Activated CD8-positive, alpha-beta memory T cell treated with anti-CD3 and anti-CD28 coated beads for 1 hour (primary cell): ENCODE measurements at places on chromosomes 13 and 19.

GRCh38 chr19:35958660-35959039, 22.5 kb downstream of the LRFN3 start:
- no peak for DNase-seq

DNA sequence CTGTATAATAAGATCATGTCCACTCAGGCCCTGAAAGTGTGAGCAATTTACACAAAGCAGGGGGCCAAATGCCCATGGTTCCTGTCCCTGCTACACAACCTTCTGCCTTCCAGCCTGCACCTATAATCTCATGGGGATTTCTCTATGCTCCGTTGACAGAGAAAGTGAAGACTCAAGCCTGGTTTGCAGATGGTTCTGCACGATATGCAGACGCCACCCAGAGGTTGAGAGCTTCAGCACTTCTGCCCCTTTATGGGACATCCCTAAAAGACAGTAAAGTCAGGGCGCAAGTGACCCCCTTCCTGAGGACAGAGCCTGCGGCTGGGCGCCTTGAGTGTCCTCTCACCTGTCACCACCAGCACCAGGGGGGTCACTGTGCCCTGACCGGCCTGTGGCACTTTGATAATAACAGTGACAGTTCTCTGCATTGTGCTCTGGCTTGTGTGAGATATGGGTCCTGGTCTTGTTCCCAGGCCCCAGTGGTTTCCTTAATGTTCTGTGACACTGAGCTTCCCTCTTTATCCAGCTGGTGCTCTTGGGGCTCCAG, 15.1 kb downstream of the LILRA5 start:
- no peak for DNase-seq

DNA sequence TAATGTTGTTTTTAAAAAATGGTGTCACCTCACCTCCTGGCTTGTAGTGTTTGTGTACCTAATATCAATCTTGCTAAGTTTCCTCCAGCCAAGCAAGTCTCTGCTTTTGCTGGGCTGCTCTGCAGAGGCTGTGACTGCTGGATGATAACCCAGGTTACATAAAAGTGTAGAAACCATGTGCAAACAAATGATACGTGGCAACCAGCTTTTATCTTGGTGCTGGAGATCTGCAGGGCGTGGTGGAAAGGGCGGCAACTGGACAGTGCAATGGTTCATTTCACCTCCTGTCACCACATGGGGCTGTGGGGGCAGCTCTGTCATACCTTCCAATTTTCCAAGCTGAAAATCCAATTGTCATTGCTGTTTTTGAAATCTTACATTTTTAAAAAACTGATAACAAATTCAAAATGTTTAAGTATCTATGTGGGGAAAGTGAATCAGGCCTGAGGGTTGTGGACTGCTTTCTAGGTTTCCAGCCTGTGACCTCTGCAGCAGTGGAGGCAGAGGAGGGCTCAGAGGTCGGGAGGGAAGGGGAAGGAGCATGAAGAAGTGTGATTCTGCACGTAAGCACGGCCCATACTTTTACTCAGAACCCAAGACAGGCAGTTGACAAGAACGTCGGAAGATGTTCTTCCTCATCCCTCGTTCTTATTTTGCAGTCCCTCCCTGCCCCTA, 9.7 kb downstream of the GPR42 start:
- DNase-seq, result no peak

GRCh38 chr19:41711376-41712261, 3.2 kb downstream of the CEACAM5 start:
- DNase-seq, result no peak

- DNase-seq, result no peak
These were observed 86.1 kb downstream of the TEX26 start for GRCh38 chr13:31018511-31018910.

- no peak for DNase-seq
These were observed 18.5 kb downstream of the PALM start for GRCh38 chr19:726993-727956.

GRCh38 chr19:27720155-27720554, 1492.8 kb downstream of the UQCRFS1 start:
- no peak for DNase-seq

DNA sequence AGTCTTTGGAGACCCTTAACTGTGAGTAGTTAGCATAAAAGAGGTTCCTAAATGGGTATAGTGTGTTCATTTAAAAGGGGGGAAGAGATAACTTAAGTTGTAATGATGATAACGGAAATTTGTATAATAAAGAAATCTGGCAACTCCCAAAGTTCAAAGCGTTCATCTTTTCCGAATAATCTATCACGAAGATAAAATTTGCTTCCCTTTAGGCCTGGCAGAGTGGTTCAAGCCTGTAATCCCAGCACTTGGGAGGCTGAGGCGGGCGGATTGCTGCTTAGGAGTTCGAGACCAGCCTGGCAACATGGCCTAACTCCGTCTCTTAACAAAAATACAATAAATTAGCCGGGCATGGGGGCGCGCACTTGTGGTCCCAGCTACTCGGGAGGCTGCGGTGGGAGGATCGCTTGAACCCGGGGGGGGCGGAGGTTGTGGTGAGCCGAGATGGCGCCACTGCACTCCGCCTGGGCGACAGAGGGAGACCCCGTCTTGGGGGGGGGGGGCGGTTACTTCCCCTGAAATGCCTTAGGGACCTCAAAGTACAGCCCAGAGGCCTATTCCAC, 934 bp downstream of the N4BP2L2 start:
- DNase-seq, result no peak

- no peak for DNase-seq
These were observed 41.5 kb downstream of the KLF12 start for GRCh38 chr13:74092711-74093110.

DNA sequence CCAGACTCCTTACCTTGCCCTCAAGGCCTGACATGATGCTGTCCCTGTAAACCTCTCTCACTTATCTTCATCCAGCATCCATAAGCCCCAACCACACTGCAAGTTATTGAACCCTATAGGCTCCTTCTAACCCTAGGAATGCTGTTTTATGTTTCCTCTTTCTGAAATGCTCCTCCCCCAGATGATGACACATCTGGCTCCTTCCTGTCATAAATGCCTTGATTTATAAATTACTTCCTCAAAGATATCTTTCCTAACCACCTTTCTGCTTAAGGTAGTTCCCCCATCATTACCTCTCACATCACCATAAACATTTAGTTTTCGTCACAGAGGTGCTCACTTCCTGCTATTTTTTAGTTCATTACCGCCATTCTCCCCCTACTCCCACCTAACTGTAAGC, 12.3 kb downstream of the RUBCNL start:
- no peak for DNase-seq

DNA sequence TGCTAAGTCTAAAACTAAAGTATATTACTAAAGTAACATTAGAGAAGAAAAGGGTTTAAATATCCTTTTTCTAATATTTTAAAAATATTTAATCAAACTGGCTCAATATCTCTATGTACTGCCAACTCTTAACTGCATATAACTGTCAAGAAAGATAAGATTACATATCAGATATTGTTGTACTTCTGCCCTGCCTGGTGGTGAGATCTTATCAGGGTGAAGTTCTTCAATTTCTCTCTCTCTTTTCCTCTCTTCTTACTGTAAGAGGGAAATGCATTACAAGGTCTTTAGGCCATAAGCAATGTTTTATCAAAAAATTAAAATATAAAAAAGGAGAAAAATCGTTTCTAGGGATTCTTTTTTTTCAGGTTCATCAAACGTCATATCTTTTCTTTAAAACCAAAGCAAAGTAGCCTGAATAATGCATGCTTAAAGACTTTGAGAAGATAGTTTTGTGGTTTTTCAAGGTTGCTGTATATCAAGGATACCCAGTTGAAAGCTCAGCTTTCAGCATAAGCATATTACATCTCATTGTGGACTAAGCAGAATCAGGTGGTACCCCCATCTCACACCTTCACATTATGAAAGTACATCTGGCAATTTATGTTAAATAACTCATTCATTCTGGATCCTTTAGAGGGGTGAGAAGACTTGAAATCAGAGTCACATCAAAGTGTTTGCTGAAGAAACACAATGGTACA, 1625.7 kb upstream of the SLC10A2 start:
- DNase-seq, result no peak

GRCh38 chr13:111976474-111977178, 90.3 kb upstream of the SOX1 start:
- no peak for DNase-seq

DNA sequence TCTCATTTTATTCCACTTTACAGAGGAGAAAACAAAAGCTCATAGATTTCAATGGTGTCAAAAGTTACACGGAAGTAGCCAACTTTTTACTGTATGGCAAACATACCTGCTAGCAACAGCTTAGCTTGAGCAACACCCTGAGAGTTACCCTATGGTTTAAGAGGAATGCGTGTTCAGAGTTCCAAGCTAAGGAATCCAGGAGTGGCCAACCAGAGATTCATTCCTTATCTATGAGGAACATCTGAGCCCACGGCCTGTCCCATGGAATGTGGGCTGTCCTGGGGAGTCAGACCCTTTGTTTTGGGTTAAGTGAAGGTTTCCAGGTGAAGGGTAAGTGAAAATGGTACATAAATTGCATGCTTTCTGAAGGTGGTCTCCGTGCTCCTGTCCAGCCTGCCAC, 67.5 kb downstream of the STARD13 start:
- no peak for DNase-seq

- DNase-seq, result no peak
These were observed 37.5 kb upstream of the GPR183 start for GRCh38 chr13:99344610-99345208.

DNA sequence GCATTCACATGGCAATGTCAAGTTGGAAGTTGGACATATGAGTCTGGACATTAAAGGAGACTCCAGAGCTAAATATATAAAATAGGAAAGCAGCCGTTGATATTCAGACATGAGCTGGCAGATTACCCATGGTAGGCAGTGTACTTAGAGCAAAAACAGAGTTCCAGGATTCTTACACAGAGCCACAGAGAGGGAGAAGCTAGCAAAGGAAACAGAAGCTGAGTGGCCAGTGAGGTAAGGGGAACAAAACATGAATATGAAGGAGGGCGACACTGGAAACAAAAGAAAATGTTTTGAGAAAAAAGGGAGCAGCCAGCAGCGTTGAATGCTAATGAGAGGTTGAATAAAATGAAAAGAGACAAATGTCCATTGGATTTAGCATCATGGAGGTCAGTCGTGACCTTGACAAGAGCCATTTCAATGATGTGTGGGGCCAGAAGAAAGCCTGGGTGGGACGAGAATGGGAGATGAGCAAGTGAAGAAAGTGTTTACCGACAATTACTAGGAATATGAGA, 198.4 kb downstream of the POU4F1 start:
- no peak for DNase-seq

DNA sequence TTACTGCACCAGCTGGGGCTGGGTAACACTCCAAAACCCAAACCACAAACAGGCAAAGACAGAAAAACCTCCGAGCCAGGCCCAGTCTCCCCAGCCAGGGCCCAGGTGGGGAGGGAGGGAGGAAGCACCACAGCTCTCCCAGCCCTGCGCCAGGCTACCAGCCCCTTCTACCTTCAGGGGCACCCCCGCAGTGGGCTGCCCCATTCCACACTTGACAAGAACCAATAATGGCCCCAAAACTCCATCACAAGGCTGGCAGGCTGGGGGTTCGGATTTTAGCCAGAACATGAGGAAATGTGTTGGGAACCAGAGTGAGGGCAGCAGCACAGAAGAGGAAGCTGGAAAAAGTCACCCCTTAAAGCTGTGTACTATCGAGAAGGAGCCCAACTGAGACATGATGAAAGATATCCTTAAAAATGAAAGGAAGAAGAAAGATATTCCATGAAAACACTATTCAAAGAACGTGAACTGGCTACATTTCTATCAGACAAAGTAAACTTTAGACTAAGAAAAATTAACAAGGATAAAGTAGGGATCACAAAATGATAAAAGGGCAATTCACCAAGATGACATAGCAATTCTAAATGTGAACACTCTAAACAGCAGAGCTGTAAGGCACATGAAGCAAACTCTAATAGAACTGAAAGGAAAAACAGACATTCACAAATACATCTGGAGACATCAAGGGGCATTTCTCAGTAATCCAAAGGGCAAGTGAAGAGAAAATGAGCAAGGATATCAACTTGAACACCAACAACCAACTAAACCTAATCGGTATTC, 12.9 kb downstream of the TUBGCP3 start:
- no peak for DNase-seq

GRCh38 chr13:75607447-75607846, 28.7 kb upstream of the LMO7 start:
- DNase-seq, result no peak

DNA sequence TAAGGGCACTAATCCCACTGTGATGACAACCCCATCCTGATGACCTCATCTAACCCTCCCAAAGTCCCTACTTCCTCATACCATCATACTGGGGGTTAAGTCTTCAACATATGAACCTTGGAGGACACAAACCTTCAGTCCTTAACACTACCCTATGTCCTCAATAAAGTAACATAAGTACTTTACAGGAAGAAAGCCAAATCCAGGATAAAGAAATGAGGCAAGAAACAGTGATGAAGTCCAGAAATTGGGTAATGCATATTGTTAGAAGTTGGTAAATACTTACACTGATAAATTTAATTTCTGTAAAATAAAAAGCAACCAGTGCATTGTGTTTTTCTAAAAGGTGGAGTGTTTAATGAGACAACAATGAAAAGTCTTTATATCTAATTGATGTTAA, 284.8 kb upstream of the SOX21 start:
- DNase-seq, result no peak

DNA sequence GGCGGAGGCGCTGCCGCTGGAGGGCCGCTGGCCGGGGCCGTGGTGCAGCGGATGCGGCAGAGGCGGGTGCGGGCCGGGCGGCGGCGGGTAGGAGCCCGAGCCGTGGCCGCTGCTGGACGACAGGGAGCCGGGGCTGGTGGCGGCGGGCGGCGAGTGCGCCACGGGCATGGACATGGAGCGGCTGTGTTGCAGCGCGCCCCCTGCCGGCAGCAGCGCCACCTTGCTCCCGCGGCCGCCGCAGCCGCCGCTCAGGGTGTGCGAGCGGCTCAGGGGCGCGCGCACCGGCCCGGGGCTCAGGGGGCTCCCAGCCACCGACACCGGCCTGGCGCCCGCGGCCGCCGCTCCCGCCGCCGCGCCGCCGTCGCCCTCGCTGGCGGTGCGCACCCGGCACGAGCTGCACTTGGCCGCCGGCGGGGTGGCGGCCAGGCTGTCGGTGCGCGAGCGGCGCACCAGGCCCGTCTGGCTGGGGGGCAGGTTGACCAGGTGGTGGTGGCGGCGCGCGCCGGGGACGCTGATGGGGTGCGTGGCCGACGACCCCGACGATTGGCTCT, 1.7 kb downstream of the IRS2 start:
- DNase-seq, result no peak

DNA sequence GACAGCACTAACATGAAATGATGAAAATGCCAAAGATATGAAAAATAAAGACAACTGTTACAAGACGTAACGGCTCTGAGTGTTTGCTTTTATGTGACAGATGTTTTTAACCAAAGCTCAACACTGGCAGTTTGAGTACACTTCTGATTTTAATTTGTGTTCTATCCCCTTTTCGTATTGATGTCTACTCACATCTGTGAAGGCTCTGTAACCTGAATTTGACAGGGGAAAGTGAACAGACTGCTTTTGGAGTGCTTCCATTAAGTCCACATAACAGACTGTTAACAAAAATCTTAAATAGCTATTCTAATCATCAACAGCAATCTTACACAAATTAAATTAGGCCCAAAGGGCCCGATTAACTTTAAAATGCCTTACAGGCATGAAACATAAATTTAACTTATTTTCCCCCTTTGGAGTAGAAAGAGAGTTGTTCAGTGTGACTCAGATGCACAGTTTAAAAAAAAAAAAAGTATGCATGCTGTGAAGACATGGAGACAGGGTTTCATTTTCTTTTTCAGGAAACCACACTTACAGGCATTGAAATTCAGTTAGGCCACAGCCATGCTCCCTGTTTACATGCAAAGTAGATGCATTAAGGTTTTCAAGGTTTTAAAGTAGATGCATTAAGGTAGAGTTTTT, 16.3 kb upstream of the RNASEH2B start:
- no peak for DNase-seq
